ENCODE measurements at places on chromosomes 11 and 22. TPM values are rescaled to one million over a fixed set of nuclear protein-coding genes. Genes with fewer than 3 reads are reported as not detected.
A peak's percentile ranks its signal among the peaks of the same experiment; 100 is the strongest.

DNA sequence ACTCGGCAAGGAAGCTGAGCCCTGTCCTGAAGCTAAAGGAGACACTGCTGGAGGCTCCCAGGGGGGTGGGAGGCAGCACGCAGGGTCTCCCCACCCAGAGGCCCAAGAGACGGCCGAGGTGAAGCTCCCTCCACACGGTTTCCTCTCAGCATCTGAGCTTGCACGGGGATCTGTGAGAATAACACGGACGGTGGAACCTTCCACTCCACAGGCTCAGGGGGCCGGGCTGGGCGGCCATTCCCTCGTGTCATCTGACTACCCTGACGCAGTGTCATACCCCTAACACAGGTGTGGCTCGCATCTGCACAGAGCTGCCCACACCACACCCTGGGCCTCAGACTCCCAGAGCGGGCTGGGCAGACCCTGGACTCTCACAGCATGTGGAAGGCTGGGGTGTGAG lies 409.7 kb downstream of the SHANK2 start:
- no peak for DNase-seq

DNA sequence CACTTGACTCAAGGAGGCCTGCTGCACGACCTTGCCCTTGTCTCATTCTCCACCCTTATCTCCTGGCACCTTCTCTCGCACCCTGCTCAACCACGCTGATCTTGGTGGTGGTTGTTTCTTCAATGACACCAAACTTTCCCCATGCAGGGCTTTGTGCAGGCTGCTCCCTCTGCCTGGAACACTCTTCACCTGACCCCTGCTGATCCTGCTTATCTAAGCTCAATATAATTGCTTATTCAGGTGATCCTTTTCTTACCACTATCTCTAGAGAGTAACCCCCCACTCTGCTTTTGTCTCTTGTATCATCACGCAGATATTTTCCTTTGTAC lies 604.4 kb downstream of the BUD13 start:
- no peak for DNase-seq

DNA sequence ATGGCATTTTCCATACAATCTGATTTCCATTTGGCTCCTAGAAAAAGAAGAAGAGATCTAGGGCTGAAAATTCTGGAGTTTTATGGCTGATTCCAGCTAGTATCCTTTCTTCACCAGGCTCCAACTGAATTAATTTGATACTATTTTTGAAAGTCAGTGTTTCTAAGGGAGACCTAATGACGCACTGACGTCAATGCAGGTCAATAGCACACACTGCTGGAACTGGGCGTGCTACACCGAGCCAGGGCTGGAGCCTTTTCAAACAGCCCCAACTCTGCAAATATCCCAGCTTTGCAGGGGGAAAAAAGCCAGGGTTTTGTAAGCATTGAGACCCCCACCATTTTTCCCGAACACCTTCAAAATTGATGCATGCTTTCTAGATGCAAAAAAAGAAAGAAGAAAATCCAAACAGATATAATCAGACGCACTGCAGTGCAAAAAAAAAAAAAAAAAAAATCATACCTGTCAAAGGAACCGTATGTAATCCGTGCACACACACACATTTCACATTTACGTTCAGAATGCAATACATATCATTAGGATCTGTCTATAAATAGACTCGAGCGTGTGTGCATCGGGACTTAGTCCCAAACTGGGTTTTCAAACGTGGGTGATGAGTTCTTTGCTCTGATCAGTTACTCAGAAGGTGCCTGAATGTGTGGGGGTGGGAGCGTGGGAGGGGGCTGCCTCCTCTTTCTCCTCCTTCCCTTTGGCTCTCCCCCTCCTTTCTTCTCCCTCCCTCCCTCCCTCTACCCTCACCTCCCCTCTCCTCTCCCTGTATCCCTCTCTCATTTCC lies 124.5 kb upstream of the HSD17B12 start:
- DNase-seq: no peak

DNA sequence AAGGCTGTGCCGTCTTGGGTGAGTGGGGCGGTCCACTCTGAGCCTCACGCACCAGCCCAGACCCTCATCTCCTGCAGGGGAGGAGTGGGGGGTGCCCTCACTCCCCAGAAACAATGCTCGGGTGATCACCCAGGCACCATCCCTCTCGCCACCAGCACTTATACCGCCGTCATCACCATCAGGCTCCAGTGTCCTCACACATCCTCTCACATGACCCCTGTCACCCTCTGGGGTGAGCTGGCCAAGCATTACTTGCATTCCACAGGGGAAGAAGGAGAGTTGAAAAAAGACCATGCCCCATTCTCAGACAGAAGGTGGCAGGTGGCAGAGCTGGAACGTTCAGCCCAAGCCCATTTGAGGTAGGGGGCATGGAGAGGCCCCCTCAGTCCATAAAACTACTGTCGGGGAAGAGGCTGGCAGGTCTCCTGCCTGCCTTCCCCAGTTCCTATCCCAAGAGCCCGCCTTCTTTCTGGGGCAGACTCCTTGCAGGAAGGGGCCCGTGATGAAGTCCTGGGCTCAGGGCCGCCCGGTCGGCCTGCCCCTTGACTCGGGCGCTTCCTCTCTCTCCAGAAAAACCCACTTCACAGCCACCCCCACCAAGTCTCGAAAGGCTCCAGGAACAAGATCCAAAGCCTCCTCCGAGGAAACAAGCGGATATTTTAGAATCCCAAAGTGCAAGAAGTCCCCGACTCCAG lies 153.3 kb downstream of the DSCAML1 start:
- DNase-seq: no peak

GRCh38 chr11:103851166-103851651 lies 185.2 kb upstream of the DDI1 start:
- no peak for DNase-seq

DNA sequence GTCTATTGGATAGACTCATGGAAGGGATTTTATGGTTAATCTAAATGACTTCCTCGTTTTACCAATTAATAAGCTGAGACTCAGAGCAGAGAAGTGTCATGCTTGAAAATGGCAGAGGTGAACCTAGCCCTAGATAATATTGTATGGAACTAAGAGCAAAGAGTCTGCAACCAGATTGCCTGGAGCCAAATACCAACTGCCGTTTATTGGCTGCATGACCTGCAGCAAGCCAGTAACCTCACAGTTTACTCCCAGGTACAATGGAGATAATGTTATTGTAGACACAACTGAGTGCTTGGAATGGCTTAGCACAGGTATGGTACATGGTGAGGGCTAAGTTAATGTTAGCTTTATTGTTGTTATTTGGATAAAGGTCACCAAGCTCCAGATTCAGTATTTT lies 84.6 kb upstream of the FAT3 start:
- no peak for DNase-seq

Gene DRD2
- polyA plus RNA-seq: 0.10 TPM

Gene FXYD2
- not detected for polyA plus RNA-seq

DNA sequence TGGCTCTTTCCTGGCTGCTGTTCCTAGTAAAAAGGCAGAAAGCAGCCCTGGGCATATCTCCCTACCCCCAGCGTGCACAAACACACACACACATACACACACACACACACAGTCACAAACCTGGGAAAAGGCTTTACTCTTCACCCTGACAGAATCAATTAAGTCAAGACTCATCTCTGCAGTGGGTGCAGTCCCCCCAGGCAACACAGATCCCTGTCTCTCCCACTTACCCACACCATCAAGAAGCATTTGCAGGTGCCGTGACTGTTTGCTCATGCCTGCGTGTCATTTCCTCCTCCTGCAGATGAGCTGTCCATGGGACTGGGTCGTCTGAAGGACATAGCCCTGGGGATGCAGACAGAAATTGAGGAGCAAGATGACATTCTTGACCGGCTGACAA lies 28.6 kb downstream of the SNAP29 start:
- peak; percentile 77 for DNase-seq

- DNase-seq: no peak
These were observed 44.9 kb upstream of the EIF3D start for GRCh38 chr22:36573815-36574363.

Gene NLRP14
- polyA plus RNA-seq: not detected

DNA sequence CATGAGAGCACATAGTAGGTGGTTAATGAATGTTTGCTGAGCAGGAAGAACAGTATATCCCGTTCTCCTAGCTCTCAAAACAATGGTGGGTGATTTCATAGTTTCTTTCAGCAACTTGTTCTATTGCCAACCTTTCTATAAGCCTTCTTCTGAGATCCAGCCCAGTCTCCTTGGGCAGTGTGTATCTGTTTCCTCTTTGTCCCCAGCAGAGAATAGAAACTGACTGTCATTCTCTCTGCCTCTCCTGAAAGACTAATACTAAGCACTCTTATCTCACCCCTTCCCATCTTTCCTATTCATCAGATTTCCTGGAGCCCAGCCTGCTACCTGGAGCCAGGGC lies 272.9 kb downstream of the ST3GAL4 start:
- DNase-seq: no peak

GRCh38 chr11:58531865-58532341 lies 24.0 kb upstream of the OR5B21 start:
- DNase-seq: no peak

Gene TST
- polyA plus RNA-seq: 47.6 TPM

DNA sequence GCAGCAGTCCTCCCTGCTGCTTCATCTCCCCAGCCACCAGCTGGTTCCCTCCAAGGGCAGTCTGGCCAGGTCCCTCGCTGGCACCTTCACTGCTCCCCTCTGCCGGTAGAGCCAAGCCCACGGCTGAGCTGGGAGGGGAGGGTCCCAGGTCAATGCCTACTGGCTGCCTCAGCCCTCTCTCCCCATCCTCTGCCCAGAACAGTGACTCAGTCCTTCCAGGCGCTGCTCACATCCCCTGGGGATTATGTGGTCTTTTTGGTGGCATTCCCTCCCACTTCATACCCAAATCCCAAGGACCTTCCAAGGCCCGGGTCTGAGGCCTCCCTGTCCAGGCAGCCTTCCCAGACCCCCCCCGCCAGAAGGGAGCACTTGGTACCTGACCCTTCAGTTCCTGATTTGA lies 44.9 kb downstream of the WNT7B start:
- DNase-seq: no peak

Gene TRIM51
- not detected for polyA plus RNA-seq

- no peak for DNase-seq
These were observed 26.7 kb downstream of the OSBPL5 start for GRCh38 chr11:3138178-3139085.

- no peak for DNase-seq
These were observed 61.7 kb upstream of the CHRNA10 start for GRCh38 chr11:3732671-3733436.

Gene RPS19BP1
- polyA plus RNA-seq: 77.3 TPM

Gene GLB1L3
- polyA plus RNA-seq: 0.10 TPM

DNA sequence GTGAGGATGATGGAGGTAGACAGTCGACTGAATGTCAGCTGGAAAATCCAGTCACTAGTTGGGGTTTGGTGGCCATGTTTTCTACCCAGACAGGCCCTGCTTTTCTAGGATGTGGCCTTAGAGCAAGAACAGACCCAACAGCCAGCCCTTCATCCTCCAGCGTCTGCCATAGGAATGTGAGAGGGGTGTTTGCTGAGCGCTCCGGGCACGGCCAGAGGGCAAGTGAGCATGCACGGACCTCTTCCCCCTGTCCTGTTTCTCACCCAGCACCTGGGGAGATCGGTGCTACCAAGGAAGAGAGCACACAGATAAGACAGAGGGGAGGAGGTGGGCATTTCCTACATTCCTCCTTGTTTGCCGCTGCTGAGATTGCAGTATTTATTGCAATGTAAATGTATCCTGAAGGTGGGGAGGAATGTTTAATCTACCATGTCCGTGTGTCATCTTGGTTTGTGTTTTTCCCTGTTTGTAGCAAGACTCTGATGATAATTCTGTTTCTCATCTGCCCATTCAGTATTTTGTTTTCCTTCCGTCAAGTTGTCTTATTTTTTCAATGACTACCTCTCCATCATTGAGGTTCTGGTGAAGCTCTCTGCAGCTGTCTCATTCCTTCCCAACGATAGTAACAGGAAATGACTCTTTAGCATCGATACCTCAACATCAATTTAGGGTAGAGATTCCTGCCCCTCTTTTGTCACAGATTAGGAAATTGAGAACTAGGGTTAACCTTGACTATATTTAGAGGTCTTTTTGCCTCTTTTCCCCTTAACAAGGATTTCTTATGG lies 4.9 kb upstream of the ATF4 start:
- DNase-seq: no peak

Gene ATP5MG
- 140 TPM for polyA plus RNA-seq

DNA sequence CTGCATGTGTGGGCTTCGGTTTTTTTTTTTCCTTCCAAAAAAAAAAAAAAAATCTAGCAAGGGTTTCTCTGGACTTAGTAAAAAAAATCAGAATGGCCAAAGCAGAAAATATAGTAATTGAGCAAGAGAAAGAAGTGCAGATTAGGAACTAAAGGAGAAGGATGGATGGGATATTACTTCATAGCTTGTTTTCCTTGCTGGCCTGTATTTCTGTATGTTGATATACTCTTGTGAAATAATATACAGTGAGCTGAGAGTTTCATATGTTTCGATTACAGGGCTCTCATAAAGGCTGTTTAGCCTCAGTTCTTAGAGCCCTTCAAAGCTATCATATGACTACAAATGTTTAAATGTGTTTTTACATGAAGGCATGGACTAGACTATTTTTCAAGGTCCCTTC lies 34.3 kb upstream of the NFRKB start:
- no peak for DNase-seq

GRCh38 chr22:36145881-36146280 lies 14.7 kb downstream of the APOL3 start:
- no peak for DNase-seq

Gene CCDC90B
- polyA plus RNA-seq: 50.2 TPM

DNA sequence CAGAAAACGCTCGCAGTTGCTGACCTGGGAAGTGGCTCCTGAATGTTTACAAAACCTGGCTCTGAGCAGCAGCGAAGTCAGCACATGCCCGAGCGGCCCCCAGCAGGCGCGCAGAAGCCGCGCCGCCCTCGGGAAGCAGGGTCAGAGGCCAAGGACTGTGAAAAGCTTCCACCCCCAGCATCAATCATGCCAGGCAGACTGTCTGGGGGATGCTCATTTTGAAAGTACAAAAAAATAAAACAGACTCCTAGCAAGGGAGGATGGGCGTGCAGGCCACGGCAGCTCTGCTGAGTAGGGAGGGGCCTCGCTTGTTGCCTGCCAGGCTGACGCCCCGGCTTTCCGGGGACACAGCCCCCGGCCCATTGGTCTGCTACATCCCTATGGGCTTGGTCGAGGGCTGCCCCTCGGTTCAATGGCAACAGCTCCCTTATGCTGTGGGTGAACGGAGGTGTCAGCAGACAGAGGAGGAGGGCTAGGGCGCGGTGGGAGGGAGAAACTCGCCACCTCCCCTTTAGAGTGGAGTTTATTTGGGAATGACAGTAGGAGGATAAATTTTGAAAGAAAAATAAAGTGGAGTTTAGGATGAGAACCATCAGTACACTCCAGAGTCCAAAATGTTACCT lies 37.7 kb upstream of the GNB1L start:
- DNase-seq: peak; percentile 79

GRCh38 chr11:121589946-121590537 lies 137.3 kb upstream of the SORL1-AS1 start:
- DNase-seq: no peak

Gene GLYAT
- not detected for polyA plus RNA-seq

Gene CYB561A3
- polyA plus RNA-seq: 70.0 TPM

Gene BATF2
- polyA plus RNA-seq: 0.28 TPM

Gene CLCF1
- 27.0 TPM for polyA plus RNA-seq
